Activated T-cell treated with anti-CD3 and anti-CD28 coated beads, Interleukin-2, amount 50 U/mL, for 72 hours (primary cell): ENCODE measurements at places on chromosomes 12 and 14. TPM values are rescaled to one million over a fixed set of nuclear protein-coding genes. Genes with fewer than 3 reads are reported as not detected.

Gene SLC38A4
- total RNA-seq: not detected

GRCh38 chr12:64123448-64123847 lies 98.6 kb downstream of the KICS2 start:
- no peak for DNase-seq

DNA sequence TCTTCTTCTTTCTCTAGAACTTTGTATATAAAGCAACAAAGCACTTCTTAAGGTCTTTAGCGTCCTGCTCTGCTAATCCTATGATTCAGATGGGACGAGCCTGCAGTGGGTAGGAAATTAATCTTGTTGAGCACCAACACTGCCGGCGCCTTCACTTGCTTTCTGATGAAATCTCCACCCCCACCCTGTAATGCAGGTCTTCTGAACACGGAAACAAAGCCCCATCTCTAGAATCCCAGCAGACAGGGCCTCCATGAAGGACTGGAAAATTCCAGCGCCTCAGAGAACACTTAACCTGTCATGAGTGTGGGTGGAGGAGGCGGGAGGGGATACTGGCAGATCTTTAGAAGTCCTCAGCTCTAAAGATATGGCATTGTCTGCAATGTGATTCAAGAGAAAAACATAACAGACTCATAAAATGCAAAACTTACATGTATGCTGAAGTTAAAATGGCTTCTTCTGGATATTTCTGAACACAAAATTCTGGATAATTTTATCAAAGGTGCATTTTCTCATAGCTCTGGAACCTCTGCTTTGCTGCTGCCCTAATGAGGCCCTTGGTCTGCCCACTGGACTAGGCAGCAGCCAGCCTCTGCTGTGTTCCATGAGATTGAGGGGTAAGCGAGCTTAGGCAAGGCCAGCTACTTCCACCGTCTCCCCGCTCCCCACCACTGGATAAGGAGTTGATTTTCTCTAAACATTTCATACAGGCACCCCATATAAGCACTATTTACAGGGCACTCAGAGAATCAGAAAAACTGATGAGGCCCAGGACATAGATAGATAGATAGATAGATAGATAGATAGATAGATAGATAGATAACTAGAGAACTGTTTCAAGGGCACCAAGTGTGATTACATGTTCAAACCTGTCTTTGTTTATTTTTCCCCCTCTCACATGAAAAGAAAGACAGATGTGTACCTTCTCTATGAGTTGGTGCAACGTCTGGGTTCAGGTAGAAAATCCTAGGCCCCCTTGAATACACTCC lies 43.1 kb downstream of the ZFP36L1 start:
- DNase-seq: no peak

DNA sequence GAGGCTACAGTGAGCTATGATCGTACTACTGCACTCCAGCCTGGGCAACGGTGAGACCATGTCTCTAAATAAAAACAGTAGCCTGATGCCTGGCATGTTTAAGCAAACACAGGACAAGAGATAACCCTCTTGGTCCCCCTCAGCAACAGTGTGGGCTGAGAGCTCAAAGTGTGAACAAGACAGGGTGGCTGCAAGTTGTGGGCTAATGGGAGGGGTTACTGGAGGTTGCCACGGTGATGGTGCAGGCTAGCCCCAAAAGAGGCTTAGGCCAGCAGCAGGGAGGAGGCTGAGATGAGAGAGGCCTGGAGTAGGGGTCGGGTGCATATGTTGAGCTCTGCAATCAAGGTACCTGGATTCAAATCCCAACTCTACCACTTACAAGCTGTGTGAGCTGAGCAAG lies 3.4 kb upstream of the LGMN start:
- DNase-seq: no peak
